ENCODE measurements at places on chromosomes 2 and 18. TPM values are rescaled to one million over a fixed set of nuclear protein-coding genes. Genes with fewer than 3 reads are reported as not detected.

ALPG gene
- not detected for total RNA-seq

HTR2B gene
- not detected for total RNA-seq

ANKMY1 gene
- total RNA-seq: 11.7 TPM

DCC gene
- total RNA-seq: not detected

MYOM1 gene
- total RNA-seq: 1.0 TPM

DNA sequence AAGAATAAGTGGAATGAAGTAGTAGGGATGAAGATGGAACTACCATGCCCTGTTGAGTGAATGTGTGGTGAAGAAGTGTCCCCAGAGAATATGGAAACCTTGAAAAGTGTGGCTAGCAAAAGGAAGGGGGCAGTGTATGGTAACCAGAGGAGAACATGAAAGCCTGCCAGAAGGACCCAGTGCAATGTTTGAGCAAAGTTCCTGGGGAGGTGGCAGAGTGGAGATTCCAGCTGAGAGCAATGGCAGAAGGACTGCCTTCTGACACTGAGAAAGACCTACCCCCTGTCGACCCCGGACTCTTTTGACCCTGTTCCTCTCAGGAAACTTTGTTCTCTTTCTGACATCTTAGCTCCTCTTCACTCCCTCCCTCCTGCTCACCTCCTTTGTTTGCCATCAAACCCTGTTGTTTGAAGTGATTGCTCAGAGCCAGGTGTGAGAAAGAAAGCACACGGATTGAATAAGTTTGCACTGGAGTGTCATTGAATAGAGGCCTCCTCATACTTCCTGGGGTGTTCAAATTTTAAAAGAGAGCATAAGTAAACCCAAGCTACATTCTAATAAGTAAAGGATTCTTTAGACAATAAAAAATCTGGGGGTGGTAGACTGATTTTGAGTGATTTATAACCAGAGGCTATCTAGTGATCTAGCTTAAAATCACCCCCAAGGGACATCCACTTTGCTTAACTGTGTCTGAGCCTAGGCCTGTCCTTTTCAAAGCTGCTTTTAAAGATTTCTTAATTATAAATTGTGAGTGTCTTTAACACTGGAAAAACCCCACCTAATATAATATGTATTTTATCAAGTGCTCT lies 57.1 kb downstream of the TRIB2 start:
- DNase-seq: no peak

DNA sequence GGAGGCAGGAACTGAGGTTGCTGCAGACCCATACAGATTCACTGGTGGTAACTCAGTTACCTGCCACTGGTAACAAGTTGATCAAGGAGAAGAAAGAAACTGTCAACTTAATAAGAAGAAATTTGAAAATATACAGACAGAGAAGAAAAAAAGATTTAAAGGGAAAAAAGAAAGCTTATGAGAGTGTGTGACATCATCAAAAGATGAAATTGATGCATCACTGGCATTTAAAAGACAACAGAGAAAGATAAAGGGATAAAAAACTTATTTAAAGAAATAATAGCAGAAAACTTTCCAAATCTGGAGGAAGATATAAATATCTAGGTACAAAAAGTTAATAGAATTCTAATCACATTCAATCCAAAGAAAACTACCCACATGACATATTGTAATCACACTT lies 1003.2 kb downstream of the TDRD15 start:
- no peak for DNase-seq

DNA sequence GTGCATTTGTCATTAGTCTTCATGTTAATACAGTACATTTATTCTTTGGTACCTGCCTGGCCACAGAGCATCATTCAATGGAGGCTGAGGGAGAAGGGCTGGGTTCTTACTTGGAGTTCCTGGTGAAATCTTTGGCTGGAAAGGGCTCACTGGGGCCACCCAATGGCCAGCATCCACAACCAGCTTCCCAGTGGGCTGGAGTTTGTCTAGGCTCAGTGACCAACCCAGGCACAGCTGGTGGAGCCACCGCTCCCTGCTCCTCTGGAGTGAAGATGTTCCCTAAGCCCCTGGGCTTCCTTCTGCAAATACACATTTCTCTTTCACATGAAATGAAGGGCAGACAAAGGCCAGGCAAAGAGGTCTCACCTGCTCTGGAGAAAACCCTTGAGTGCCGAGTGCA lies 34.4 kb downstream of the EHD3 start:
- no peak for DNase-seq

DNA sequence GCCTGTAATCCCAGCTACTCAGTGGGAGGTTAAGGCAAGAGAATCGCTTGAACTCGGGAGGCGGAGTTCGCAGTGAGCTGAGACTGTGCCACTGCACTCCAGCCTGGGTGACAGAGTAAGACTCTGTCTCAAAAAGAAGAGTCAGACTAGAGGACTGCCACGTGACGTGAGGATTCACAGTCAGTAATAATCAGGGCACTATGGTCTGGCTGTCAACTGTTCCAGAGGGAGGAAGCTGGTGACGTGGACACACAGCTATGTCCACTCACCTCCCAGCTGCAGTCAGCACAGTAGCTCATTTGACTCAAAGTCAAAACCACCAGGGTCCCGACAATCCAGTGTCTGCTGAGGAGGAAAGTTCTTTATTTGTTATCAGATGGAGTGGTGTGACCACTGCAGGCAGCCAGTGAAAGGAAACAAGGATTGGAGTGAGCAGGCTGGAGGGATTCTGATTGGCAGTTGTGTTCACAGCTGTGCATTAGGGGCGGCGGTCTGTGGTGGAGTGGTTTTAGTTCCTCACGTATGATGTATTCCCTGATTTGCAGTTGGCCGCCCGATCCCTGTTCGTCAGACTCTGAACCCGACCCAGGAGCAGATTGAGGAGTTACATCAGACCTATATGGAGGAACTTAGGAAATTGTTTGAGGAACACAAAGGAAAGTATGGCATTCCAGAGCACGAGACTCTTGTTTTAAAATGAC lies 37.9 kb downstream of the MOGAT1 start:
- DNase-seq: peak; percentile 99

GRCh38 chr2:237708961-237709360 lies 81.6 kb downstream of the LRRFIP1 start:
- DNase-seq: no peak

- peak; percentile 74 for DNase-seq
Observed at GRCh38 chr2:222797261-222797660, 63.6 kb upstream of the ACSL3 start.

GRCh38 chr2:218829868-218830451 lies 1.6 kb downstream of the PRKAG3 start:
- DNase-seq: no peak

DNA sequence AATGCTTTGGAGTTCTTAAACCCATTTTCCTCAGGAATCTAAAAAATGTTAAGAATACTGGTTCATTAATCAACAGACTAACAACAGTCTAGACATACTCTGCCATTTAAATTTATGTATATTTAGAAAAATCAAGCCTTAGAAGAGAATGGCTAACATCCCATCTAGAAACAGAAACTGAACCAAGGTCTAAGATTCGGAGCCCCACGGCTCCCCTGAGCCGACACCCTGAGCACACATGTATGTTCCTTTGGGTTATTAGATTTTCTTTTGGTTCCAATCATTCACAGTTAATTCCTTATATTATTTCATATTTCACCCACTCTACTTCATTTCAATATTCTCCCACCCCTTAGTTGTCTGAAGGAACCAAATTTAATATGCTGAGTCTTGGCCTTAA lies 94.8 kb upstream of the HNRNPA3 start:
- DNase-seq: no peak

All from HepG2 (cell line).